Fibroblast of skin of back (primary cell): ENCODE measurements at places on chromosomes 7 and 10.

- DNase-seq = no peak
Measured at GRCh38 chr7:1325646-1326510, 93.2 kb downstream of the UNCX start.

DNA sequence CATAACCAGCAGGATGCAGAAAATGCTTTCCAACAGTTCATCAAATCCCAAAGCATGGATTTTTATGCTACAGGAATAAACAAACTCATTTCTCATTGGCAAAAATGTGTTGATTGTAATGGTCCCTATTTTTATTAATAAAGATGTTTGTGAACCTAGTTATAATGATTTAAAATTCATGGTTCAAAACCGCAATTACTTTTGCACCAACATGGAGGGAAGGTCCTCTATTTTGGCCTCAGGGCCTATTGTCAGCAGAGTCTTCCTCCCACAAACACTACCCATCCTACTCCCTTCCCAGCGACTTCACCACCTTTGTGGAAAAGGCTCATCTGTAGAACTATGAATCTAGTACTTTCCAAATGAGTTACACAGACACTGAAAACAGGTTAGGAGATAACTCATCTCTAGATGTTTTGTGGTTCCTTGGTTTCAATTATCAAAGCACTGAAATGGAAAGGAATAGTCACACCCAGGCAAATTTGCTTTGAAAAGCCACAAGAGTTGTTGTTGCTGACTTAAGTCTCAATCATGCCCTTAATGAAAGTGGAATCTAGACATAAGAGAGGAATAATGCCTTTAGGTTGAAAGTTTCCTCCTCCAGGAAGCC lies 59.4 kb upstream of the FRMD4A start:
- no peak for DNase-seq

- DNase-seq = peak; percentile 39
Measured at GRCh38 chr7:79090543-79090942, 362.9 kb downstream of the MAGI2 start.

GRCh38 chr7:96303686-96304443 lies 18.0 kb downstream of the SLC25A13 start:
- peak; percentile 61 for DNase-seq

GRCh38 chr7:52463341-52463740 lies 572.1 kb upstream of the POM121L12 start:
- no peak for DNase-seq

- peak; percentile 92 for DNase-seq
Measured at GRCh38 chr10:69807122-69807521, 5.4 kb downstream of the COL13A1 start.

DNA sequence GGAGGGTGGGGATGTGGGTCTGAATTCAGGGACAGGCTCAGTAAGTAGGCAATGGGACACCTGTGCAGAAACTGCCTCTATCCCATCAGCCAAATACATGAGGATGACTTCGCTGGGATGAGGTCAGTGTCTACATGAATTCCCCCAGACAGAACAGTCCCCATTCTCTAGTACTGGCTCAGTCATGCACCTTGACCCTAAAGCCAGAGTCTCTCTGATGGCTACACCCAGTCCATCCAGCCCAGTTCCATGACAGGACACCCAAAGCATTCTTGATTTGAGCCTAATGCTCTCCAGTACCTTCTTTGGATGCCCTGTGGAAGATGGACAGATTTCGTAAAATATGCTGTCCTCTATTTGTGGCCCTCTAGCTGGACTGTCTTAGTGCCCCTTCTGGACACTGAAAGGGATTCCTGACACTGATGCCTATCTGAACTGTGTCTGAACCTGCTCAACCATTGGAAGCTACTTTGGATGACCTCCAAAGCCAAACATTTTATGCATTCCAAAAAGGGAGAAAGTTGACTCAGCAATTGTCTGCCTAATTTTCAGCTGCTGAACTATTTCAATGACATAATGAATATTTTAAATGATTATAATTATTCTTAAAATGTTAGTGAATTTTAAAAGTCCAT lies 14.6 kb downstream of the SFRP4 start:
- peak; percentile 78 for DNase-seq

- no peak for DNase-seq
Measured at GRCh38 chr10:86072413-86072812, 294.2 kb downstream of the GRID1 start.

DNA sequence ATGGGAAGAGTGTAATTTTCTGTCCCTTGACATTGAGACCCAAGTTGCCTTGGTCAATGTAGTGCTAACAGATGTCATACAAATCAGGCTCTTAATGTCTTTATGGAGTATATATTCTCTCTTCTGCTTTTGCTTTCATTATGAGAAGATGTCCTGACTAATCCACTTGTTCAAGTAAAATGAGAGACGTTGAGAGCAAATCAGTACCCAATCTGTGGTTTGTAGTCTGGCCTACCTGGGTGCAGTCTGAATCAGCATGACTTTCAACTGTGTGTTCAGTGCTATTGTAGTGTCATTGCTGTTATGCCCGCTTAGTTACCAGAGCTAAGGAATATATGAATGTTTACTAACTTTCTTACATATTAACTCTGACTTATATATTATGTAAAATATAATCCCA lies 612.4 kb downstream of the ANKRD7 start:
- DNase-seq = no peak

- DNase-seq = no peak
Measured at GRCh38 chr7:1709900-1710299, 39.8 kb downstream of the ELFN1 start.

GRCh38 chr10:63137306-63137705 lies 4.2 kb downstream of the NRBF2 start:
- no peak for DNase-seq

DNA sequence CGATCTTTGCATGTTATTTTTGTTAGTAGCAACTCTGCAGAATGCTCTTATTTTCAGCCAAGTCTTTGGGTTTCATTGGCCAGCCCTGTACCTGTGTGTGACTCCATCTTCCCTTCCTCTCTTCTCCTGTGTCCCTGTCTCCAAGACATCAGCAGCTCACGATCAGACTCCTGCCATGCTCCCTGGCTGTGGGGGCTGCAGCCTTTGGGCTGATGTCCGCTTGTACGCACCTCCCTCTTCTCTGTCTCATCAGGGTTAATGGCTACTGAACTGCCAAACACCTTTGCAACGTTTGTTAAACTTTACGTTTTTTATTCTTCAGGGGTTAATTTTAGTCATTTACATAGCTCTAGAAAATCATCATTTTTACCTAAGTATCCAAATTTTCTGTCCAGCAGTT lies 103.5 kb upstream of the RET start:
- DNase-seq = no peak

DNA sequence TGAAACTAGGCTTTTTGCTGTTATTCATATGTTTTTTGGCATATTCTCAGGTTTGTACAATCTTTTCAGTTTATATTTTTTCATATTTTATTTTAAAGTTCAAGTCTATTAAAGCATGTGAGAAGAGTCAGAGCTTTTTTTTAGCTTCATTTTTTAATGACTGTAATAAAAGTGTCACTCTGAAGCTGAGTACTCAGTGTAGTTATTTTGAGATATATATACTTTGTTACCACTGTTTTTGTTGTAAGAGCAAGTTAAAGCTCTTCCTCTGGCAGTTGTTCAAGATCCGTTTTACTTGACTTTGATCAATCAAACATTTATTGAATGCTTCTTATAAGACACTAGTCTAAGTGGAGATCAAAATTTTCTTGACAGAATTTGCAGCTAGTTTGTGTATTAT lies 37.5 kb downstream of the CASD1 start:
- DNase-seq = no peak

DNA sequence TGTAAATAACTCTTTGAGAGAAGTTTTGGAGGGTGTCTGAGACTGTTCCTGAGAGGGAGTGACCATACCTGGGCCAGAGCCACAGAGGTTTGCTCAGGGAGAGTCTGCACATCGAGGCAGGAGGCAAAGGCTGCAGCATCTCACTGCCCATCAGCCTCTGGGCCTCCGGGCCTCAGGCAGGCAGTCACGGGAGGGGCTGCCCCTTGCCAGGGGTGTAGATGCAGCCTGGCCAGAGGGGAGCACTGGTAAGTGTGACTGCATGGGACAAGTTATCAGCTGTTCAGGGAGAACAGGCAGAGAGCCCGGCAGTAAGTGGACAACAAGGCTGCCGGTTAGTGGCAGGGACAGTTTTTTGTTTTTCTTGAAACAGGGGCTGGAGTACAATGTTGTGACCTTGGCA lies 55.9 kb downstream of the ZNF467 start:
- DNase-seq = no peak

- DNase-seq = no peak
Measured at GRCh38 chr10:122264931-122265330, 6.2 kb upstream of the BTBD16 start.

GRCh38 chr10:63103971-63104409 lies 29.1 kb upstream of the NRBF2 start:
- DNase-seq = no peak

DNA sequence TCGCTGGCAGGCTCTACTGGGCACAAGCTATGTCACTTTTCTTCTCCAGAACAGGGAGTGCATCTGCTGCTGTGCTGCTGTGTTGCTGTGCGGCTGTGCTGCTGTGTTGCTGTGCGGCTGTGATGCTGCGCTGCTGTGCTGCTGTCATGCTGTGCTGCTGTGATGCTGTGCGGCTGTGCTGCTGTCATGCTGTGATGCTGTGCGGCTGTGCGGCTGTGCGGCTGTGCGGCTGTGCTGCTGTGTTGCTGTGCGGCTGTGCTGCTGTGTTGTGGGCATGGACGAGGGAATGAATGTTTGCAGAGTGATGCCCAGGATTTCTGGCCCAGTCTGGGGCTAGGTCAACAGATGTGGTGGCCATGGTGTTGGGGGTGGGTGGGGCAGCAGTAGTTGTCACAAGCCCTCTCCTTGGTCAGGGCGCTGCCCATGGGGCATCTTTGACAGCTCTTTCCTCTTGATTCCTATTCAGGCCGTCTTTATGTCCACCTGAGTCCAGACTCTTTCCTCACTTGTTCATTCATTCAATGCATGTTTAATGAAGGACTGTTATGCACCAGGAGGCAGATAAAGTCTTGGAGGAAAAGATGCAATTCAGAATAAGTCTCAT lies 55.6 kb downstream of the C10orf120 start:
- DNase-seq = no peak

- DNase-seq = no peak
Measured at GRCh38 chr7:157722137-157723060, 385.6 kb downstream of the DNAJB6 start.

DNA sequence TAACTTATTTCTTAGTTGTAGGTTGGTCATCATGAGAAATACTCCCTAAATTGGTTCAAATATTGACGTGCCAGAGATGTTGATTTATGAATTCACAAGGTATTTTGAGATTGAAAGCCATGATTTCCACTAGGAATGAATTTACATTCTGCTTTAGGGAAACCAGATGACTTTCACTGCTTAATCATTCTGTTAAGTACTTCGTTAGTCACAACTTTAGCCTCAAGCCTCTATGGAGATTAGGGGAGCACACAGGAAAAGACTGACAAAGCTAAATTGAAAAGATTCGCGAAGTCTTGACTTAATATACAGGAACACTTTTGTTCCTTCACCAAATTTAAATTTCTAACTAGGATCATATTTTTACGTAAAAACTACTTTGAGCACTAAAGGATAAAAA lies 250.4 kb upstream of the CACNA2D1 start:
- no peak for DNase-seq

DNA sequence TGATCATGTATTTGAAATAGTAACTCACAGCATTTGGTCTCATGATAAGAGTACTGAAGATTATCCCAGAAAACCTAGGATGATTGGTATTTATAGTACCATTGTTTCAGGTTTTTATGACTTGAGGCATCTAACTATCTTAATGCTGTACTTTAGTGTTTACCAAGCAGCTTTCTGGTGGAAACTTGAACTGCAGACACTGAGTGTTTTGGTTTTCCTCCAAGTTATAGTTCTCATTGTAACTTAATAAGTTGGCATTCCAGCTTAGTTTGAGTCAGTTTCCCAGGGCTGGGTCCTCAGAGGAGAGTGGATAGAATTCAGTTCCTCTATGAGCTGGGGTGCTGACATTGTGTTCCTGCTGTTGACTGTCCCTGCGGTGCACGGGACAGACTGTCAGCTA lies 50.4 kb downstream of the SEC23IP start:
- no peak for DNase-seq

DNA sequence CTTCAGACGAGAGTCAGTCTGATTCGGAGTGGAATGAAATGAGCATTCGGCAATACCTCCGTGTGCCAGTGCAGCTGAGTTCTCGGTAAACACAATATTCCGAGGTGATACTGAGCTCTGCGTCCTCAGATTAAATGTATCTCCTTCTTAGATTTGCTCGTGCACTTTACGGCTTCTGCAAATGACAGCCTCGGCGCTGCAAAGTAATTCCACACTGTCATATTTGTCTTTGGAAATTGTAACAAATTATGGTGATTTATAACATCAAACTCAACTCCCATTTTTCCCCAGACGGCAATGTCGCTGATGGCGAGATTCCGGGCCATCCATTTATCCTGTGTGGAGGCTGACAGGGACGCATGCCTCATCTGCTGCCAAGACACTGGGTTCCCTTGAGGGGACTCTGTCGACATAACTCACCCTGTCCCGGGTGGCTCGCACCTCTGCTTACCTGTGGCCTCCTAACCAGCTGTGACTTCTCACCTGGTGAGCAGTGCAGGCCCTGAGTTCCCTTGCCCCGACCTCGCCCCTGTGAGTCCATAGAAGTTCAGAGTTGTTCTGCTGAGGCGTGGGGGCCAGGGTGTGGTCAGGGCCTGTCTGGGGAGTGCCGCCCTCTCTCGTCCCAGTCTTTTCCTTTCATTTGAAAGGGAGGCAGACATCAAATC lies 201.9 kb downstream of the ADARB2 start:
- DNase-seq = no peak

GRCh38 chr7:116441534-116441933 lies 58.0 kb upstream of the CAV2 start:
- peak; percentile 80 for DNase-seq

GRCh38 chr10:4181081-4181480 lies 396.1 kb upstream of the KLF6 start:
- DNase-seq = no peak

- no peak for DNase-seq
Measured at GRCh38 chr7:115754226-115754625, 276.3 kb downstream of the TFEC start.

DNA sequence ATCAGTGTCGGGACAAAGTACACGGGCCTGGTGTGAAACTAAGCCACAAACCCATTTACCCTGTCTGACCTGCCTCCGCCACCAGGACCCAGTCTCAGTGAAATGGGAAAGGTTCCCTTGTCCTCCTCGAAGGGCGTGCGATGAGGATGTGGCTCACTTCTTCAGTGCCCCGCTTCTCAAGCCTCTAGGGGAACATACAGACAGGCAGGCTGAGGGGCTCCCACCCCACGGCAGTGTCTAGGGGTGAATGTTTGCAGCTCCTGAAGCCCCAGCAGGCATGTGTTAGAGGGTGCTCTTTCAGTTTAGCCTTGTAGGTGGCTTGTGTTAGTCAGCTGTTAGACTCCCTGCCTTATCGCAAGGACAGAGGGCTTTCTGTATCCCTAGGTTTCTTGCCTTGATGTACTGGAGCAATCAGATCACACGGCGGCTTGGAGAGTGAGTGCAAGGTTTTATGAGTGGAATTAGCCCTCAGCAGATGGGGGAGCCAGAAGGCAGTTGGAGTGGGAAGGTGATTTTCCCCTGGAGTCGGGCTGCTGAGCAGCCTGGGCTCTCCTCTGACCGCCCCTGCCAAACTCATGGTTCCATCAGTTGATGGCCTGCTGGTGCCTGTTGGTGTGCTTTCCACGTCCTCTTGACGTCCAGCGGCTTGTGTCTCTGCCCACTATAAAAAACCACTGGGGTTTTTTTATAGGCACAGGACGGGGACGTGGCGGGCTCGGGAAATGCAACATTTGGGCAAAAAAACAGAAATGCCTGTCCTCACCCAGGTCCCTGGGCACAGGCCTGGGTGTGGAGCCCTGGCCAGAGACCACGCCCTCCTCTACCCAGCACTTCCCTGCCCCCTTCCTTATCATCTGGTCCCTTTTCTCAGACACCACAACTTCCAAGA lies 759 bp downstream of the NUDT1 start:
- DNase-seq = peak; percentile 26

GRCh38 chr10:113941140-113941539 lies 86.7 kb downstream of the NHLRC2 start:
- no peak for DNase-seq
